Cortex of kidney (tissue), 1 donor: ENCODE measurements at places on chromosomes 3 and 15.

DNA sequence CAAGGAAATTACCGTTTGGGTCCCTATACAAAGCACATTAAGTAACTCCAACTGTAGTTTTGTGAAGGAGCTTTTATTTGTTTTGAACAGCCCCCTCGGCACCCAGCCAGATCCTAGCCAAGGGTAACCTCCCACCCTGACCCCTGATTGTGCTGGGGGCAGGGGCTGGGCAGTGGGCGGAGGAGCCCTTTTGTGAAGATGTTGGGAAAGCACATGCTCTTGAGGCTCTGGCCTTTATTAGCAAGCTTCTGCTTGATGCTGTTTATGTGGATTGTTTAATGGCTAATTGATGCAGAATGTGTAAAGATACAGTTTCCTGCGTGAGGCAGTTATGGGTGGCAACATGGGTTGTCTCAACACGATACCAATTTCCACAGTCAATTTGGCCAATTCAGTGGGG, 136.5 kb downstream of the MAP2K5 start:
- DNase-seq = no peak

- DNase-seq = no peak
Observed at GRCh38 chr3:23329471-23330105, 126.5 kb downstream of the UBE2E2 start.

GRCh38 chr3:27623085-27623753, 98.9 kb downstream of the EOMES start:
- no peak for DNase-seq

GRCh38 chr15:25184356-25185155, 229.8 kb downstream of the SNRPN start:
- DNase-seq = no peak

- no peak for DNase-seq
Observed at GRCh38 chr3:172094621-172095557, 55.5 kb downstream of the FNDC3B start.

- no peak for DNase-seq
Observed at GRCh38 chr15:43939070-43939469, 112.3 kb downstream of the WDR76 start.

DNA sequence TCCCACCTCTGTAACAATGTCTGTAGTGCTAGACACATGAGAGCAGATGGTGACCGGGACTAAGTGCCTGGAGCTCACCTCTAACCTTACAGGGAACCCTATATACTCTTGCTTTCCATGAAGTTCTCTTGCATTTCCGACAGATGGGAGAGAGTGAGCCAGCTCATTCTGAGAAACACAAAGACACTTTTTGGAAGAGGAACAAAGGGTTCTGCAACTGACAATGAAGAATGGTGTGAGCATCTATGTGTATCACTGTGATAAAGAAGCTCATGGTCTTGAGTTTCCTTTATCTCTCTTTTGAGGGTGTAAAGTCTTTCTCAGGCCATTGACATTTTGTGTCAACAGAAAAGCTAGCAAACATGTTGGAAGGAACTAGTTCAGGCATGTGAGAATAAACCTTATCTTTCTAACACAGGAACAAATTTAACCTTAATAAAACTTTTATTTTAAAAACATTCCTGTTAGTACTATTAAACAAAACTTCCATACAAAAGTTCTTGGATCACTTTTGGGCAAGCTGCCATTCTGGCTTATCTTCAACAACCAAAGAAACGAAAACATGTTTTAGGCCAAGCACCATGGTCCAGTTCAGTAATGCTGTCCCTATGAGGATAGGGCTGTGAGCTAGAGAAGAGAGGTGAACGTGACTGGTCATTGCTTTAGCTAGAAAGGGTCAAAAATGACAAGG, 142.7 kb downstream of the THRB start:
- DNase-seq = no peak

- no peak for DNase-seq
Observed at GRCh38 chr15:39417366-39418134, 163.3 kb upstream of the THBS1 start.

DNA sequence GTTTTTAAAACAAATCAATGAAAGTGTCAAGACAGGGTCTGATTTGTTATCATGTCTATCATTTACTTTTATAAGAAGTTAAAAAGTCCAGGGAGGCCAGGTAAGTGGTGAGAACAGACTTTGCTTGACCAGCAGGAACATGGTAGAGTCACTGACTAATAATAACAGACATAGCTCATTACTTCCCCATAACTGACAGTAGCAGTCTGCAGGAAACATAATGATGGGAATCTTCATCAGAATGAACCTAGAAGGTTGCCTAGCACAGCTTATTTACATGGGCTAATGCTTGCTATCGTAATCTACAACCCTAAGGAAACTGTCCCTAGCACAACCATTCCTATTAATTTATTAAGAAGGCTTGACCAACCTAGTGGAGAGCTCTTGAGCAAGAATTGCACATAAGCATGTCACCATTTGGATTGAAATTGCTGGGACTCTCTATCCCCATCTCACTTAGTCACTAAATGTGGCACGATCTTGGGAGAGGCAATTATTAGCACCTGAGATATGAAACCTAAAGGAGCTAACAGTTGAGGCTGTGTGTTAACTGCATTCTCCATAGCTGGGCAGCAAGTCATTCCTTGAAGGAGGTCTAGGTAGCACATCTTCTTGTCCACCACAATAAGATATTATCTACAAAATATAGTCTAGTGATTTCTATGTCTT, 139.6 kb upstream of the ZBTB20 start:
- no peak for DNase-seq

- DNase-seq = no peak
Observed at GRCh38 chr3:18772699-18773305, 347.7 kb upstream of the SATB1 start.

DNA sequence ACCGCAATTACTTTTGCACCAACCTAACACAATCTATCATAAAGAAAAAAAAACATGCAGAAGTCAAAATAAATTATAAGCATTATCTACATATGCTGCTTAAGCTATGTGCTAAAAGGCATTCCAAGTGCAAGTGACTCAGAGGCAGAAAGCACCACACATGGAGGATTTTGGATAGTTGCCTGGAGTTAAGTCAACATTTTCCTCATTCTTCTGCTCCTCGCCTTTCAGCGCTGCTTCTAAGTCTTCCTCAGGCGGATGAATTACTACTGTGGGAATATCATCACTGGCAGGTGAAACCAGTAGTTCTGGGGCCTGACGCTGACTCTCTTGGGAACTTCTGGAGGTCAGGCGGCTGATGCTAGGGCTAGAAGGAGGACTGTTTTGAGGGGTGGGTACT, 53.1 kb downstream of the SLC4A7 start:
- DNase-seq = no peak
